Cortex of kidney (tissue), 1 donor: ENCODE measurements at places on chromosomes 5 and 9.

GRCh38 chr5:39014561-39014960, 59.6 kb downstream of the RICTOR start:
- DNase-seq: no peak

DNA sequence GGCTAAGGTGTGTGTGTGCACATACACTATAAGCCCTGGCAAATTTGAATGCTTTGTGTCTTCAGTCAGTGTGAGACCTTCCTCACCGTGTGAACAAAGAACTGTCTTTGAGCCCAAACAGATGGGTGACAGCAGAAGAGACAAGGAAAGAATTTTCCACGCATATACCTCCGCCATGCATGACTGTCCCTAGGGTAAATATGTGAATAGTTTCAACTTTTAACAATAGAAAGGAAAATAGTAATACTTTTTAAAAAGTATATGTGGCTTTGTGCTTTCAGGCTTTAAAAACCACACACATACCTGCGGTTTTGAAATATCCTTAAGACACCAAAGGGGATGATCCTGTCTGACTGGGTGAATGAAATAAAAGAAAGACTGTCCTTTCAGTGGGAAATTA, 438.6 kb upstream of the MPDZ start:
- DNase-seq: no peak

DNA sequence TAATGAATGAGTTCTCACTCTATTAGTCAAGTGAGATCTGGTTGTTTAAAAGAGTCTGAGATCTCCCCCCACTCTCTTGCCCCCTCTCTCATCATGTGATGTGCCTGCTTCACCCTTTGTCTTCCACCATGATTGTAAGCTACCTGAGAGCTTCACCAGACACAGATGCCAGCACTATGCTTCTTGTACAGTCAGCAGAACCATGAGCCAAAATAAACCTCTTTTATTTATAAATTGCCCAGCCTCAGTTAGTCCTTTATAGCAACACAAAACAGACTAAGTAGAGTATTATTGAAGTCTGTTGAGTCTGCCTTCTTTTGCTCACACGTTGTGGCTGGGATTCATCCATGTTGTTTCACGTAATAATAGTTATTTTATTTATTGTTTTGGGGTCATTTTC, 14.3 kb downstream of the CYSTM1 start:
- DNase-seq: no peak

GRCh38 chr5:54304040-54304439, 6.3 kb downstream of the ARL15 start:
- no peak for DNase-seq

DNA sequence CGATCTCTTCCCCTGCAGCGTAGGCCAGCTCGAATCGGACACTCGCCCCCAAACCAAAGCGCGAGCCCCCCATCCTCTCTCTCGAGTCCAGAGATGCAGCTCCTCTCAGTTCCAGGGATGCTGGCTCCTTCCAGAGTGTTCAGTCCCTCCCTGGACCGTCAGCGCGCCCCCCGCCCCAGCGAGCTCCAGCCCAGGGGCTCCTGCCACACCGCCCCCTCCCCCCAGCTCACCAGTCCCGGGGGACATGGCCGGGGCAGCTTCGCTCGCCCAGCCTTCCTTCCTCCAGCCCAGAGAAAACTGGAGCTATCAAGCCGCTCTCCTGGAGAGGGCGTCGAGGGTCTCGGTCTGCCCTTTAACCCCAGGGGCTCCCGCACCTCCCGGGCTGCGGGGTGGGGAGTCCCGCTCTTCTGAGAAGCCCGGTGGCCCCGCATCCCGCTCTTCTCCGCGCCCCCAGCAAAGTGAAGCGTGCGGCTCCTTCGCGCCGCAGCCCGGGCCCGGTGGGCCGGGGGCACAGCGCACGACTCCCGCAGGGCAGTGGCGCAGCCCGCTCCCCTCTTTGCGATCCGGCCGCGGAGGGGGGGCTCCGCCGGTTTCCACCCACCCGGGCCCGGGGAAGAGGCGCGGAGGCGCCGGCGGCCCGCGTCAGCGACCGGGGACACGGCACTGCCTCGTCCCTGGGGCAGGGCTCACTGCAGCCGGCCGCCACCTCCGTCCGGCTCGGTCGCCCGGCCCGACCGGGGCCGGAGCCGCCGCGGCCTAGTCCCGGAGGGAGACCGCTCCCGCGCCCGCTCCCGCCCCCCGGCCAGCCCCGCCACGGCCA, 587 bp downstream of the MIER3 start:
- no peak for DNase-seq

DNA sequence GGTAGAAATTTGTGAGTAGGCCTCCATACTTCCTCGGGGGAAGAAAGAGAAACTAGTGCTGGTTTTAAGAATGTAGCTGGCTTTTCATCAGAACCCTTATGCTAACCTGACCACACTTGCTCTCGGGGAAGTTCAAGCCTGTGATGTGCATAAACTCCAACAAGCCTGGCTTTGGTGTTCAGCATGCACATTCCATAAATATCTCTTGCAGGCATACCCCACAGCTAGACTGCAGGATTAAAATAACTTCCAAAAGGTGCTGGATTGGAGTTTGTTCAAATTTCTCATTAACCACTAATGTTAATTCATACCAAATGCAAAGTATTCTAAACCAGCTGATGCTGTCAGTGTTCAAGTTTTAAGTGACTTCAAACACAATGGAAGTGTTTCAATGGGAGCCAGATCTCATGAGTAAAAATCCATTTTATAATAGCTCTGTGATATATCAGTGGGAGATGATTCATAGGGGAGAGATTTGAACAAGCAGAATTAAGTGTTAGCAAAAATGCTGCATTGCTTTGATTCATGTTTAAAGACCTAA, 79.4 kb downstream of the NPR3 start:
- no peak for DNase-seq

- no peak for DNase-seq
Measured at GRCh38 chr9:110971705-110972104, 66.6 kb downstream of the LPAR1 start.

DNA sequence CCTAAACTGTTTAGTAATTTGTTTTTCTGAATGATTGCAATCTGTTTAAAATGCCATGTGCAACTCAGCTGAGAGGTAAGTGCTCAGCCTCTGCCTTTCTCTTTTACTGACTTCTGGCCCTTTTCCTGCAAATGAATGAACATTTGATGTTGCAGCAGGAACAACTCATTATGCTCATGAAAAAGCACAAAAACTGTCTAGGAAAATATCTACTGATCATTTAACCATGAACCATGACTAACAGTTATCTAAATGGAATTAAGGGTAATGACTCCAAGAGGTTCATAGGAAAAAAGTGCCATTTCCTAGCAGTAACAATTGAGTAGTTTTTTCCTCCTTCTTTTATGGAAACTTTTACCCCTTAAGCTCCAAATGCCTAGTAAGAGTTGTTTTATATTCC, 70.6 kb upstream of the ANKH start:
- no peak for DNase-seq

DNA sequence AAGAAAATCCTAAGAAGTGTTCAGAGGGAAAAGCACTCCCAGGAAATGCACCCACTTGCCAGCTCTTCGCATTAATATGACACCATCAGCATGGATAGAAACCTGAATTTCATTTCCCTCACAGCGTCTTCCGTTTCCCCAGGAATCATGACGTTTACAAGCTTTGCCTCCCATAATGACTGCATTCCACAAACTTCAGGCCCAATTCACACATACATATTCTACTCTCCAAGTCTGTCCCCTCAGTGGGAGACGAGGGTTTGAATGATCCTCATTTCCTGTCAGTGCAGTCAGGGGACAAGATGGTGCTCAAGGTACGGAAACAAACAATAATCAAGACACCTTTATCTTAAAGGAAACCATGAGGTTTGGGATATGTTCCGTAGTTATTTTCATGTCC, 44.9 kb upstream of the MAN2A1 start:
- DNase-seq: no peak

DNA sequence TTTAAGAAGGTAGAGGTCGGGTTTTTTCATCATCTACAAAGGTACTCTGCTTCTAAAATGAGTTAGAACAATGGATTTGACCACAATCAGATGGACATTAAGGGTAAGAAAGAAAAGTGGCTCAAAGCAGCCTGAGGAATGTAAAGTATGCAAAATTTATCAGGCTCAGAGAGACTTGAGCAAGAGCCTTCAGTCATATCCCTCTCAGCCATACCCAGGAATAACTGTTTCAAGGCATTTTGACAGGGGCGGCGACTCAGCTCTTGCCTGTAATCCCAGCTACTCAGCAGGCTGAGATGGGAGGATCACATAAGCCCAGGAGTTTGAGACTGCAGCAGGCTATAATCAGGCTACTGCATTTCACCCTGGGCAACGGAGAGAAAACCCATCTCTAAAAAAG, 38.8 kb upstream of the ANXA2R start:
- DNase-seq: no peak

DNA sequence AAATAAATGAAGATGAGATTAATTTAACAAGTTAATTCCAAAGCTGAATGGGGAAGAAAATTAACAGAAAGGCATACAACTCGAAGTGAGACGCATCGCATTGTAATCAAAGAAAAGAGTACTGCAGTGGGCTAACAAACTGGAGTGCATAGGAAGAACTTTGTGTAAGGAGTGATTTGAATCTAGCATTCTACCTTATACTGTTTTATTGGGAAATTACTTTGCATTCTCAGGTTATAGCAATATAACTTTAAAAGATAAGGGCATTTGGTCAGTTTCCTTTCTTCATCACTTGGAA, 124.5 kb upstream of the TLE4 start:
- DNase-seq: no peak

- no peak for DNase-seq
Measured at GRCh38 chr5:20276061-20276958, 288.3 kb upstream of the CDH18 start.

- no peak for DNase-seq
Measured at GRCh38 chr9:98791608-98792490, 4.5 kb downstream of the ANKS6 start.

DNA sequence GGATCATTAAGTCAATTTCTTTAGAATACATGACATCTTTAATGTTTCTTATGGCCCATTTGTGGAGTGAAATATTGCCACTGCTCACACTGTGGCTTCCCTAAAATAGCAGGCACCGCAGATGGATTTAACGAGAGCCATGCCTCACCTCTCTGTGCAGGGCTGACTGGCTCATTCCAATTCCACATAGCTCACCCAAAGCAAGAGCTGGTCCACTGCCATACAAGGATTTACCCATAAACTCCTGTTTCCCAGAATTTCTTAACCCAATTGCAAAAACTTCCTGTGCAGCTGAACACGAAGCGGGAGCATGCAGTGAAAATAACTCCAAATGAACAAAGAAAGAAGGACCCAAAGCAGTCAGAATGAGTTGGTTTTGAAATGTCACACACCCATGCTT, 159.5 kb downstream of the BAAT start:
- DNase-seq: no peak

DNA sequence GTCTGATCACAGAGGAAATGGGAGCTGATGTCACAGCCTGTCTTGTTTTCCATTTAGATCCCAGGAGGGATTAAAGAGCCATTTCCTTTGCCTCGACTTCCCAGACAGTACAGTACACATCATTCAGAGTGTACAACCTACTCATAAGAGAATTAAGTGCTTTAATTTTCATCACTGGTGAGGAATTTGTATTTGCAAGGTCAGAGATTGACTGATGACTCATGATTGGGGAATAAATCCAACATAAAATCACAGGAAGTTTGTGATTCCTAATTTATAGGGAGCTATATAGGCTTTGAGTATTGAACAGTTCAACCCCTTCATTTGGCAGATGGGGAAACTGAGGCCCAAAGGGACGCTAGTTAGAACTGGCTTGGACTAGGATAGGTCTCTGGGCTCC, 4.1 kb upstream of the TOMM5 start:
- no peak for DNase-seq

- DNase-seq: no peak
Measured at GRCh38 chr5:128775558-128775957, 189.7 kb upstream of the SLC27A6 start.

- DNase-seq: no peak
Measured at GRCh38 chr5:139705655-139706587, 57.8 kb downstream of the CXXC5 start.

GRCh38 chr9:105994970-105995369, 300.6 kb downstream of the TMEM38B start:
- no peak for DNase-seq

- no peak for DNase-seq
Measured at GRCh38 chr9:84173961-84174360, 166.6 kb downstream of the SLC28A3 start.

DNA sequence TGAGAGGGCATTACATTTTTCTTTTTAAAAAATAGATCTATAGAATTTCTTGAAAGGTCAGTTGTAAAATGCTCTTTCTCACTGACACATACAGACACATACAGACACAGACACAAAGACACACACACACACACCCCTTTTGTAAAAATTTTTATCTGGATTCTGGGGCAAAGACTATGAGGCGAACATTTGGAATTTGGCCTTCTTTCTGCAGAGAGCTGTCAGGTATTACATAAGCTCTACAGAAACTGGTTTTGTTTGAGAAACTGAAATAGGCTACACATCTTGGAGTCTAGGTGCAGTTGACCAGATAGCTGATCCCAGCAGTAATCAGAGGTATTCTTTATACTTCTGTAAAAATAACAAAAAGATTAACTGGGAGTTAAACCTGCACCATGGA, 315.9 kb upstream of the RPS23 start:
- DNase-seq: no peak

DNA sequence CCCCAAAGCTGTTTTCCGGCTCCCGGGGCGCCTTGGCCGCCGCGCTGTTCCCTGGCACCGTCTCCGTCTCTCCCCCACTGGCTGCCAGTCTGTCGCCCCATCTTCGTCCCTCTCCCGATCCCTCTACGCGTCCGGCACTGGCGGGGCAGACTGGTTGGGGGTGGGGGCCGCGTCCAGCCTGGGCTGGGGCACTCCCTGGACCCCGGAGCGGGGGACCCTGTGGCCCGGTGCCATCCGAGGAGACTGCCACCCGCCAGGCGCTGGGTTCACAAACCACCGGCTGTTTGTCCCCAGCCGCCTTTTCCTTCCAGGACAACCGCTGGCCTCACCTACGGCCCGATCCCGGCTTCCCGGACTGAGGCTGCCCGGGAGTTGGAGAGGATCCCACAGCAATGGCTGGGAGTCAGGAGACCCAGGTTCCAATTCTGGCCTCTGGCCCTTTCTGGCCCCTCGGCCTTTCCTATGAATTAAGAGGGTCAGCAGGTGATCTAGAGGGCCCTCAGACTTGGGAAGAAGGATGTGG, 1.0 kb upstream of the FIBCD1 start:
- no peak for DNase-seq

DNA sequence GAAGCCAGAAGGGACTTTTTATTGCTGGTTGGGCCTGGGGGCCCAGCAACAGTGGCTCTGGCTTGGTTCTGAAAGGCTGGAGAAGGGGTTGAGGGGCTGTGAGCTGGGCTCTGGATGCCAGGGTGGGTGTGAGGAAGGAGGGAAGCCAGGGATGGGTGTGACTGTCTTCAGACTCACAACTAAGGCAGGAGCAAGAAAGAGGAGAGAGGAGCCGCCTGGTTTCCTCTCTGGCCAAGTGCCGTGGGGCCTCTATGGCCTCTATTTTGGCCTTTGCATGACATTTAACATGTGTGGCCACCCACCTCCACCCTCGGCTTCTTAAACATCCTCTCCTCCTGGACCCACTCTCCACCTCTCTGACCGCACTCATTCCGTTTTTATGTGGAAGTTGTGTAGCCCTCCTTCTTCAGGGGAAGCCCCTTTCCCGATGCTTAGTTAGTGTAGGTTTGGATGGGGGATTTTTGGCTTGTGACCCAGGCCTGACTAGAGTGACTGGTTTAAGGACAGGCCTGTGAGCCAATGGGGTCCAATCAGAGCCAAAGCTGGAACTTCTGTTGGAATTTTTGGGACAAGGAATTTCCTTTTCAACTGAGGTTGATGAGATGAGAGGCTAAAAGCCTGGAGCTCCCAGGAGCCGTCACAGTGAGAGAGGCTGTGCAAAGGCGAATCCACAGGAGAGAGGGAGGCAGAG, 517.8 kb downstream of the CCDC171 start:
- DNase-seq: no peak
